ENCODE measurements at places on chromosomes 13 and 19. TPM values are rescaled to one million over a fixed set of nuclear protein-coding genes. Genes with fewer than 3 reads are reported as not detected.

GRCh38 chr19:36638862-36639510 lies 27.7 kb downstream of the ZNF461 start:
- no peak for DNase-seq

- DNase-seq, result no peak
Observed at GRCh38 chr19:13036366-13036976, 41.2 kb downstream of the NFIX start.

- DNase-seq, result no peak
Observed at GRCh38 chr13:30867089-30867669, 38.9 kb upstream of the MEDAG start.

Gene CYP4F11
- total RNA-seq, result 1.5 TPM

- no peak for DNase-seq
Observed at GRCh38 chr19:29672933-29673336, 7.7 kb downstream of the PLEKHF1 start.

GRCh38 chr13:28049880-28050875 lies 50.2 kb downstream of the FLT3 start:
- no peak for DNase-seq

Gene CGB2
- not detected for total RNA-seq

- DNase-seq, result no peak
Observed at GRCh38 chr13:101425156-101425471, 8.8 kb upstream of the NALCN start.

DNA sequence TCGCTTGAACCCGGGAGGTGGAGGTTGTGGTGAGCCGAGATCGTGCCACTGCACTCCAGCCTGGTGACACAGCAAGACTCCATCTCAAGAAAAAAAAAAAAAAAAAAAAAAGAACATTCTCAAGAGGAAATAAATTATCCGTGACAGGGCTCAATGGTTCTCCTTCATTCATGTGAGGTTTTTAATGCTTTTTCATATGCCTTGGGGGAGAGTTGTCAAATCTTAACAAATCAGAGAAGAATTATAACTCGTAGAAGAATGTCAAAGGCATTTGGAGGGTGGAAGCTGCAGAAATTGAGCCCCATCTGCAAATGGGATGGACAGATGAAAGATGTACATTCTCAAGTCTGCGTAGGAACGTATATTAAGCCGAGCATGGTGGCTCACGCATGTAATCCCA lies 34.9 kb upstream of the HOMER3 start:
- no peak for DNase-seq
